ENCODE measurements at places on chromosomes 7 and 10.

- no peak for DNase-seq
Observed at GRCh38 chr7:131197920-131198615, 129.6 kb upstream of the MKLN1 start.

GRCh38 chr10:29946953-29947700, 112.3 kb downstream of the JCAD start:
- DNase-seq: no peak

GRCh38 chr10:129977794-129978193, 13.7 kb upstream of the EBF3 start:
- no peak for DNase-seq

GRCh38 chr10:31974434-31975124, 45.9 kb upstream of the ARHGAP12 start:
- DNase-seq: no peak

DNA sequence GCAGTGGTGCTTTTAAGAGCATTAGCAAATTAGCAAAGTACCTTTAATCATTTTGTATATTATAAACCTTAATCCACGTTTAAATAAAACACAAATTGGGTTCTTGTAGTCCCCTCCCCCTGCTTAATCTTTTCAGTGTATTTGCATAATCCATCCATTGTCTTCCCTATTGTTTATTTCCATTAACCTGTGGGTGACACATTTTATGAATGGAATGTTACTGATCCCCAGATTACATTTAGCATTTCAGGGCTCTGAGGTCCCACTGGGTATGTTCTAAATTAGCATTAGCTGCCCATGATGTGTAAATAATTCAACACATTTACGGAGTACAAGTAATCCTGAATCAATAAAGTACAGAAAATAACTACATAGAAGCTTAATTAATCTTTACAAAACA, 138.4 kb upstream of the FEZF1 start:
- no peak for DNase-seq

GRCh38 chr7:135441791-135442190, 68.1 kb downstream of the CNOT4 start:
- no peak for DNase-seq
